Natural killer cell (primary cell): ENCODE measurements at places on chromosomes 13 and 19.

- DNase-seq: peak; percentile 27
Measured at GRCh38 chr19:58519087-58519354, 589 bp downstream of the ZBTB45 start.

DNA sequence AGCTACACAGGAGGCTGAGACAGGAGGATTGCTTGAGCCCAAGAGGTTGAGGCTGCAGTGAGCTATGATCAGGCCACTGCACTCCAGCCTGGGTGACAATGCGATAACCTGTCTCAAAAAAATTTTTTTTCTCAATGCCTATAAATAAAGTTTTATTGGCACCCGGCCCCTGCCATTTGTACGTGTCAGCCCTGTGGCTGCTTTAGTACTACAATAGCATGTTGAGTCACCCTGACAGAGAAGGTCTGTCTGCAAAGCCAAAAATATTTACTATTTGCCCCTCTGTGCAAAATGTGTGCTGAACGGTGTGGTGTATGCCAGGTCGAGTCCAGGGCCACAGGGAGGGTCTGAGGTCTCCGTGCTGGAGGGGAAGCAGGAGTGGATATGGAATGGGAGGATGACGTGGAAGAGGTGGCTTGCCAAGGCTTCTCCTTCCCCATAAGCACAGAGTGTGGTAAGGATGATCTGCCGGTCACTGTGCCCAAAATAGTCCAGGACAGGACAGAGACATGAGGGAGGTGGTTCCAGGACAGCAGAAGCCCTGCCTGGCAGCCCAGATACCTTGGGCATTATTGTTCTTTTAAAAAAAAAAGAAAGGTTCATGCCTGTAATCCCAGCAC is 10.0 kb downstream of the NMRK2 start:
- no peak for DNase-seq

DNA sequence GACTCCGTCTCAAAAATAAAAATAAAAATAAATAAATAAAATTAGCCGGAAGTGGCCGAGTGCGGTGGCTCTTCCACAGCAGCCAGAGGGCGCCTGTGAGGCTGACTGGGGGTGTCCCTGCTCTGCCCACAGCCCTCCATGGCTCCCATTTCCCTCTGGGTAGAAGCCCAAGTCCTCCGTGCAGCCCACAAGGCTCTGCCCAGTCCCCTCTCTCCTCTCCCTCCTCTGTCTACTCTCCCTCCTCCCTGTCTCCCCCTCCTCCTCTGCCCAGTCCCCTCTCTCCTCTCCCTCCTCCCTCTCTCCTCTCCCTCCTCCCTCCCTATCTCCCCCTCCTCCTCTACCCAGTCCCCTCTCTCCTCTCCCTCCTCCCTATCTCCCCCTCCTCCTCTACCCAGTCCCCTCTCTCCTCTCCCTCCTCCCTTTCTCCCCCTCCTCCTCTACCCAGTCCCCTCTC is 20.4 kb downstream of the MISP start:
- peak; percentile 55 for DNase-seq

DNA sequence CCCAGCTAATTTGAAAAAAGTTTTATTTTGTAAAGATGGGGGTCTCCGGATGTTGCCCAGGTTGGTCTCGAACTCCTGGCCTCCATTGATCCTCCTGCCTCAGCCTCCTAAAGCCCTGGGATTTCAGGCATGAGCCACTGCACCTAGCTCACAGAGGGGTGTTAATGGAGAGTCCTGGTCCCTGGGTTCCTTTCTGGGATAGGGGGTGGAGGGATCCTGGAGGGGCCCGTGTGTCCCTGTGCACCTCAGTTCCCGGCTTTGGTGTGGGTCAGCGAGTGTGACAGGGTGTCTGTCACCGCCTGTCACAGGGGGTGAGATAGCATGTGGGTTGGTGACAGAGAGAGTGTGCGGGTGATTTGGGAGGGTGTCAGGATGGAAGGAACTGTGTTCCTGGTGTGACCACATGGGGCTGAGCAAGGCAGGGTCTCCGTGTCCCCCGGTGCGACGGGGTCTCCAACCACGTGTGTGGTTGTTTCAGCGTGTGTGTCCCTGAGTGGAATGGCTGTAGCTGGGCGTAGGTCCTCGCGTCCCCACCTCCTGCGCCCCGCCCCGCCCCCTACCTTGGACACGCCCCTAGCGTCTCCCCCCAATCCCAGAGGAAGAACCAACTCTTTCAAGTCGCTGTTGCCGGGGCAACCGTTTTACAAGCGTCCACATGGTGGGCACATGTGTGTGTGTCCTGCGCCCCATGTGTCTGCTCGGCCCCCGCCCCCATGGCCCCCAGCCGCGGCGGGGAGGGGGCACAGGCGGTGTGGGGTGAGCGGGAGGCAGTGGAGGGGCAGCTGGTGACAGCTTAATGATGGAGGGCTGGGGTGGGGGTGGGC is 2.9 kb upstream of the NRTN start:
- DNase-seq: no peak

GRCh38 chr19:14089662-14090508 is 666 bp downstream of the SAMD1 start:
- peak; percentile 78 for DNase-seq

- DNase-seq: no peak
Measured at GRCh38 chr19:31280287-31281006, 68.8 kb downstream of the TSHZ3 start.

DNA sequence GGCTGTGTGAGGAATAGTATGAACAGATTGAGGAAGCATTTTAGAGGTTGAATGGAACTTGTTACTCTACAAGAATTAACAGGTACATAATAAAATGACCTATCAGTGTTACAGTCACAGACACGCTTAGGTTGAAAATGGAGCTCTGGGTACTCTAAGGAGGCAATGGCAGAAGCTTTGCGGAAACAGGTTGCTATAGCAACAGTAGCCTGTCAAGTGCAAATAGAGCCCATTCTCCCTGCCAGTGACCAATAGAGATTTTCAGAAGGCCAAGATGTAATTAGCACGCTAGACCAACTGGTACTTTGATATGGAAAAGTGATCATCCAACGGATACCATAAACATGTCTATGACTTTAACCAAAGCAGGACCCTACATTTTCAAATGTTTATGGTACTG is 148.5 kb upstream of the FREM2 start:
- no peak for DNase-seq

DNA sequence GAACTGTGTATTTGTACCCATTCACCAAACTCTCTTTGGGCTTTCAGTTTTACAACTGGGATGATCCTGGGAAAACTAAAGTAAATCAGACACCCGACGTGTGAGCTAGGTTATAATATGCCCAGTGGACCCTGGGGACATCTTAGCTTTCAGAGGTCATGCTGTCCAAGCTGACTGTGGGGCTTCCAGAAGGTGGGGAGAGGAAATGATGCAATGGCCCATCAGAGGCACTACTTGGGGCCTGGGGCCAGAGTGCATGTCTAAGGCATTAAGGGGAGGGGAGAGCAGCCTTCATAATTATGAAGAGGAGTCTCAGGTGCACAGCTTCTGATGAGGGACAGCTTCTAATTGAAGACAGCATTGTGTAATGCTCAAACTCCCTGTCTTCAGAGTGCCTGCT is 30.9 kb downstream of the ALOX5AP start:
- DNase-seq: no peak

DNA sequence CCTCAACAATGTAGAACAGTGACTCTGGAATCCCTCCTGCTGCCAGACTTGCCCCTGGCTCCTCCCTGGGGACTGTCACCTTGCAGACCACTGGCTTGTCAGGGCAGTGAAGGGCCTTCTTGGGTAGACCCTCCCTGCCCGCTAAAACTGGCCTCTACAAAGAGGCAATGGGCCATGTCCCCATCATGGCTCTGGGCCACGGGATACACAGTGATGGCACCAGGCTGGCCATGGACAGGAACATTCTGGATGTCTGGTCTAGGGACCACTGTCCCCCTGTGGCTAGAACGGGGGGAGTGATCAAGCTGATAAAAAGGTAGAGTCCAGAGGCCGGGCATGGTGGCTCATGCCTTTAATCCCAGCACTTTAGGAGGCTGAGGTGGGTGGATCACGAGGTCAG is 60.9 kb downstream of the ACSBG2 start:
- DNase-seq: no peak

- DNase-seq: peak; percentile 82
Measured at GRCh38 chr13:31909864-31910551, 121.6 kb upstream of the FRY start.
